ENCODE measurements at places on chromosomes 1 and 21. TPM values are rescaled to one million over a fixed set of nuclear protein-coding genes. Genes with fewer than 3 reads are reported as not detected.
A peak's percentile ranks its signal among the peaks of the same experiment; 100 is the strongest.

DNA sequence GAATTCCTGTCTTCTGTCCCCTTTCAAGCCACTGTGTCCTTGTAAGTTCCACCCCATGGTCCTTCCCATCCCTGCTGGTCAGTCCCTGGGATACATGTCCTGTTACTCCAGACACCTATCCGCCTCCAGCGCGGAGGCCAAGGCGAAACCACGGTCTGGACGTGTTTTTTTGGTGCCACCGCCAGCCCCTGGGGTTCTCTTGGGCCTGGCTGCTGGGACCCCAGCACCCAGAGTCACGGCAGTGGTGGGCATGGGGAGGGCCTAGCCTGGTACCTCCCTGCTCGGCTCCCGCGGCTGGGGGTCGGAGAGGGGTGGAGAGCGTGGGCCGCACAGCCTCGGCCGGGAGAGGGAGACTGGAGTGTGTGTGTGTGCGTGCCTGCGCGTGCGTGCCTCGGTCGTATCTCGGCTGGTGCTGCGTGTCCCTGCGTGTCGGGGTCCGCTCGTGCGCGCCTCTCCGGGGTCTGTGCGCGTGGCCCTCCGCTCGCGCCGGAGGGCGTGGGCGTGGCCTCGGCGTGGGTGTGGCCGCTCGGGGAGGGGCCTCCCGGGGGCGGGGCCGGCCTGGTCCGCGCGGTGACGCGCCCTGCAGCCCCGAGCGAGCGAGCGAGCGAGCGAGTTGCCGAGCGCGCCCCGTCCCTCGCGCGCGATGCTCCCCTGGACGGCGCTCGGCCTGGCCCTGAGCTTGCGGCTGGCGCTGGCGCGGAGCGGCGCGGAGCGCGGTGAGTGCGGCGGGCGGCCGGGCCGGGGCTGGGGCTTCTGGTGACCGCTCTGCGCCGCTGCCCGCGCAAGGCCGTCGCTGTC lies at the start of gene VWA1:
VWA1 (plus strand) TSS at position 585 of the 798 bp plus-strand sequence; CDS start at position 644, 59 bp downstream.
- peak; percentile 48 for DNase-seq

- no peak for DNase-seq
Observed at GRCh38 chr1:214029796-214030195, 42.0 kb downstream of the PROX1 start.

DNA sequence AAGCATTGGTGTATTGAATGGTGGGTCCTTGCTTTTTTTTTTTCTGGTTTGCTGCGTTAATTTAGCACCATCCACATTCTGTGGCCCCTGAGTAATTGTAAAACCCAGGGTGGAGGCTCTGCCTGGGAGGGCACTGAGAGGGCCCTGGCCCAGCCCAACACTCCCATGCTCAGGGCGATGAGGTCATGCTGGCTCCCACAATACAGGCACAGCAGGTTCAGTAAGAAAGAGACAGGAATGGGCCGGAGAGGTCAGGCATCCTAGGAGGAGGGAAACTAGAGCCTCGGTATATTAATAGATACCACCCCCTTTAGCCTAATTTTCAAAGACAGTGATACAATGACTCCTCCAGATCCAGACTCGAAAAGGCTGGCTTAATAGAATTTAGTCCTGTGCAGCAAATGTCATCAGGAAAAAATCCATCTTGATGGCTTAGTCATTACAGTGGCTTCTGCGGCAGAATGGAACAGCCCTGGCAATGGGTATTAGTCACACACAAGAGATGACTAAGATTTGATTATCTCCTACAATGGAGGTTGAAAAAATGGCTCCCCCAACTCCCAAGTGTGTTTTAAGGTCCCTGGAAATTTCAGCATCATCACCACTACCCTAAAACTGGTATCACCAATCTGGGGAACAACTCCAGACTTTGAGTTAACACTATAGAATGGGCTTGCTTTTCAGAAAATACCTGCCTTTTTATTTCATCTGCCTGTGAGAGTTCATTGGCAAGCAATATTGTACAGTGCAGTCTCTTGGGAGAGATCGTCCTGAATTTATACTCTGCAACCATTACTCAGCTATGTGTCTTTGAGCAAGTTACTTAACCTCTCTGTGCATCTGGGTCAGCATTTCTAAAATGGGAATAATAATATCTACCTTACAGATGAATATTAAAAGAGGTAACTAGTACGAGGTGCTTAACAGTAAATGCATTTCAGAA lies 43.9 kb upstream of the LYST start:
- no peak for DNase-seq

- DNase-seq: no peak
Observed at GRCh38 chr1:193654951-193655735, 468.7 kb upstream of the B3GALT2 start.

GRCh38 chr1:225760531-225760930 lies 17.1 kb upstream of the SRP9 start:
- DNase-seq: no peak

GRCh38 chr1:66747501-66747900 lies 4.8 kb upstream of the DYNLT5 start:
- DNase-seq: no peak

- no peak for DNase-seq
Observed at GRCh38 chr1:27795601-27796000, 22.6 kb downstream of the STX12 start.

- DNase-seq: no peak
Observed at GRCh38 chr1:170768929-170769328, 105.0 kb downstream of the PRRX1 start.

- DNase-seq: no peak
Observed at GRCh38 chr1:101200513-101200912, 36.3 kb upstream of the S1PR1 start.

DNA sequence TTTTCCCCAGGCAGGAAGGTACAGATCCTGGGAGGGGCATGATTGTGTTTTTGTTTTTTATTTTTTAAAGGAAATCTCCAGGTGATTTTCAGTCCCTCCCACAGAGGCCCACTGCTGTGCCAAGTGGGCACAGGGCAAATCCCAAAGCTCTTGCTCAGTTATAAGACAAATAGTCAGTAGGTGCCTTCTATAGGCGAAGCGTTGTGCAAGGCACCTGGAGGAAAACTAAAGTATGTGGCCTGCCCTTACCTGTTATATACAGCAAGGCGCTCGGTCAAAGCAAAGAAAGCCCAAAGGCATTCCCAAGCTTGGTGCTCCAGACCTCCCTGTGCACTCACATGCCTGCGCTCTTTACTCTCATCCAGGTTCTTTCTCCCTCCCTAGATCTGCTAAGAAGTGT lies 81.0 kb downstream of the KCNJ15 start:
- DNase-seq: no peak

- DNase-seq: peak; percentile 53
Observed at GRCh38 chr1:110875216-110875731, 2.3 kb downstream of the CD53 start.

GRCh38 chr21:36478207-36478701 lies 1.7 kb downstream of the CLDN14 start:
- no peak for DNase-seq

GRCh38 chr21:37917612-37918011 lies 1.4 kb upstream of the KCNJ6 start:
- no peak for DNase-seq

- peak; percentile 50 for DNase-seq
Observed at GRCh38 chr1:6471086-6471969, 5.4 kb upstream of the TNFRSF25 start.

DNA sequence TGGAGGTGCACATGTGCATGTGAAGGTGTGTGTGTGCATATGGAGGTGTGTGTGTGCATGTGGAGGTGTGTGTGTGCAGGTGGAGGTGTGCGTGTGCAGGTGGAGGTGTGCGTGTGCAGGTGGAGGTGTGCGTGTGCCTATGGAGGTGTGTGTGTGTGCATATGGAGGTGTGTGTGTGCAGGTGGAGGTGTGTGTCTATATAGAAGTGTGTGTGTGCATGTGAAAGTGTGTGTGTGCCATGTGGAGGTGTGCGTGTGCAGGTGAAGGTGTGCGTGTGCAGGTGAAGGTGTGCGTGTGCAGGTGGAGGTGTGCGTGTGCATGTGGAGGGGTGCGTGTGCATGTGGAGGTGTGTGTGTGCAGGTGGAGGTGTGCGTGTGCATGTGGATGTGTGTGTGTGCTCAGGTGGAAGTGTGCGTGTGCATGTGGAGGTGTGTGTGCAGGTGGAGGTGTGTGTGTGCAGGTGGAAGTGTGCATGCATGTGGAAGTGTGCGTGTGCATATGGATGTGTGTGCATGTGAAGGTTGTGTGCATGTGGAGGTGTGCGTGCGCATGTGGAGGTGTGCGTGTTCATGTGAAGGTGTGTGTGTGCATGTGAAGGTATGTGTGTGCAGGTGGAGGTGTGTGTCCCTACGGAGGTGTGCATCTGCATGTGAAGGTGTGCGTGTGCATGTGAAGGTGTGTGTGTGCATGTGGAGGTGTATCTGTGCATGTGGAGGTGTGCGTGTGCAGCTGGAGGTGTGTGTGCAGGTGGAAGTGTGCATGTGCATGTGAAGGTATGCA lies 13.5 kb downstream of the C1orf74 start:
- no peak for DNase-seq

DNA sequence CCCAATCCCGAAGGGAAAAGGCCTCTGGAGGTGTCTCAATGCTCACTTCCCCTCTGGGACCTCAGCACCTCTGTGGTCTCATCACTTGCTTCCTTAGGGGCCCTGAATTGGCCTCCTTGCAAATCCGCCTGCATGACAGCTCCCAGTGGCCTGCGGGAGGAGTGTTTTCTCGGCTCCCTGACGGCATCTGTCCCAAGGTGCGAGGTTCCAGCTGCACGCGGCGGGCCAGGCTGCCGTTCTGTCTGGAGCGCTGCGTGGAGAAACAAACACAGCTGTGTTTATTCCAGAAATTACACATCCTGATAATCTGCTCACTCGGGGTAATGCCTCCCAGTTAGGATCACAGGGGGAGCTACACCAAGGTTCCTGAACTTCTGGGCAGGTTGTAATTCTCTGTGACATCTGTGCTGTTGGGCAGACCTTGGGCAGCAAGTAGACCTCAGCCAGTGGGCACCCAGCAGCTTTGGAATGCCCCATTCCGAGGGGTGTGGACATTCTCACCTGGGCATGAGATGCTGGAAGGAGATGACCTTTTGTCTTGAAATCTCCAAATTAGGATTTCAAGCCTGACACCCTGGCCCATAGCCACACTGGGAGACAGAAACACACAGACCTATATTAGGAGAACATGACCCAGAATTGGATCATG lies 18.2 kb downstream of the EPHB2 start:
- DNase-seq: no peak

SPAG17 gene
- total RNA-seq: not detected

AADACL3 gene
- total RNA-seq: not detected

INAVA gene
- not detected for total RNA-seq

CASQ2 gene
- total RNA-seq: not detected

RNU1-4 gene
- 5,937 TPM for total RNA-seq

Data from CD4-positive, alpha-beta T cell (primary cell).